ENCODE measurements at places on chromosomes 16 and 17.

GRCh38 chr17:6461792-6462524 lies 17.7 kb downstream of the PIMREG start:
- DNase-seq, result no peak

DNA sequence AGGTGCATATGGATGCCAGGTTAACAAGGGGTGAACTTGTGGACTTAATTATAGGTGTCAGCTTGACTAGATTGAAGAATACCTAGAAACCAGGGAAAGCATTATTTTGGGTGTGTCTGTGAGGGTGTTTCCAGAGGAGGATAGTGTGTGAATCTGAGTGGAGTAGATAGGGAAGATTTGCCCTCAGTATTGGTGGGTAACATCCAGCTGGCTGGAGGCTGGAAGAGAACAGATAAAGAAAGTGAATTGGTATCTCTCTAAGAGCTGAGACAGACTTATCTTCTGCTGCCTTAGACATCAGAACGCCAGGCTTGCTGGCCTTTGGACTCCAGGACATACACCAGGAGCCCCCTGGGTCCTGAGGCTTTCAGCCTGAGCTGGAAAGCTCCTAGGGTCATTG lies 75.2 kb downstream of the CDRT15 start:
- no peak for DNase-seq

DNA sequence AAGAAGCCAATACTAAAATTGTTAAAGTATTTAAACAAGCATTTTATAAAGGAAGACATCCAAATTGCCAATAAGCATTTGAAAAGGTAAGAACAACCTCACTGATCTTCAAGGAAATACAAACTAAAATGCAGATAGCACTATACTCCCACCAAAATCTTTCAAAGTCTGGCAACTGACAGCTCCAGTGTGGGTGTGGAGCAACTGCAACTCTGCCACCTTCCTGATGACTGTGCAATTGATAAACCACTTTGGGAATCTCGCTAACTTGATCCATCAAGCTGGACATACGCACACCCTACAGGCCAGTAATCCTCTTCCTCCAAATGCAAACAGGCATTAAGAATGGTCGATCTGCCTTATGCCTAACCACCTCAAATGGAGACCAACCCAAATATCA lies 31.9 kb downstream of the LITAFD start:
- no peak for DNase-seq

- no peak for DNase-seq
Measured at GRCh38 chr16:88353691-88354090, 29.1 kb upstream of the ZNF469 start.

DNA sequence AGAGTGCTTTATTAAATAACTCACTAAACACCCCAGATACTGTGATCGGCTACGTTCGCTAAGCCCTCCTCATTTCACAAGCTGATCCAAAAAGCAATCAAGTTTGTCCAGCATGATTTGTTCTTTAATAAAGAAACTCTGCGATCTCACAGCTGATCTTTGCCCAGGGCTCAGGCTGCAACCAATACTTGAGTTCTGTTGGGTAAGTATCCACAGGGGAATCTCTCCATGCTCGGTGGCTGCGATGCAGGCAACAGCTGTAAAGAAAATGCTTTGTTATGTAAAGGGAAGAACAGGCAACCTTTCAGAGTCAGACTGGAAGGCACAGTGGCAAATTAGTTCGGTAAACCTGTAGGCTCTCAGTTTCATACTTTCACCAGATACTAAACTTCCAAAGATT lies 67.5 kb downstream of the SHISA6 start:
- no peak for DNase-seq
